ENCODE measurements at places on chromosomes 12 and 14. TPM values are rescaled to one million over a fixed set of nuclear protein-coding genes. Genes with fewer than 3 reads are reported as not detected.

The LRRK2 gene
- not detected for total RNA-seq

The CHGA gene
- not detected for total RNA-seq

The ANO2 gene
- not detected for total RNA-seq

The TDRD9 gene
- 0.42 TPM for total RNA-seq

The INSM2 gene
- not detected for total RNA-seq

The KRT71 gene
- not detected for total RNA-seq

The C1QL4 gene
- not detected for total RNA-seq

The ANKS1B gene
- 0.73 TPM for total RNA-seq

The RNASE7 gene
- not detected for total RNA-seq

The EML1 gene
- total RNA-seq = 1.7 TPM

The CRY1 gene
- 17.7 TPM for total RNA-seq

- H3K4me3 ChIP-seq = no peak overlapping the region
- H3K36me3 ChIP-seq = no peaks in the 10 kb centered on the region
- H3K4me1 ChIP-seq = peaks cover 18% of the 10 kb centered on the region
- peaks cover 2% of the 10 kb centered on the region for H3K27me3 ChIP-seq
Observed at GRCh38 chr14:71289536-71289935, 382.3 kb downstream of the PCNX1 start.

GRCh38 chr14:68386950-68387779 is 405.7 kb downstream of the ZFP36L1 start:
- H3K27ac ChIP-seq = no peak overlapping the region
- no peak overlapping the region for H3K4me3 ChIP-seq
- no peak for DNase-seq

- H3K4me1 ChIP-seq = peaks cover 58% of the 10 kb centered on the region
- no peak for DNase-seq
- no peaks in the 10 kb centered on the region for H3K27me3 ChIP-seq
- H3K36me3 ChIP-seq = no peaks in the 10 kb centered on the region
Observed at GRCh38 chr14:100643426-100643825, 56.2 kb upstream of the BEGAIN start.

DNA sequence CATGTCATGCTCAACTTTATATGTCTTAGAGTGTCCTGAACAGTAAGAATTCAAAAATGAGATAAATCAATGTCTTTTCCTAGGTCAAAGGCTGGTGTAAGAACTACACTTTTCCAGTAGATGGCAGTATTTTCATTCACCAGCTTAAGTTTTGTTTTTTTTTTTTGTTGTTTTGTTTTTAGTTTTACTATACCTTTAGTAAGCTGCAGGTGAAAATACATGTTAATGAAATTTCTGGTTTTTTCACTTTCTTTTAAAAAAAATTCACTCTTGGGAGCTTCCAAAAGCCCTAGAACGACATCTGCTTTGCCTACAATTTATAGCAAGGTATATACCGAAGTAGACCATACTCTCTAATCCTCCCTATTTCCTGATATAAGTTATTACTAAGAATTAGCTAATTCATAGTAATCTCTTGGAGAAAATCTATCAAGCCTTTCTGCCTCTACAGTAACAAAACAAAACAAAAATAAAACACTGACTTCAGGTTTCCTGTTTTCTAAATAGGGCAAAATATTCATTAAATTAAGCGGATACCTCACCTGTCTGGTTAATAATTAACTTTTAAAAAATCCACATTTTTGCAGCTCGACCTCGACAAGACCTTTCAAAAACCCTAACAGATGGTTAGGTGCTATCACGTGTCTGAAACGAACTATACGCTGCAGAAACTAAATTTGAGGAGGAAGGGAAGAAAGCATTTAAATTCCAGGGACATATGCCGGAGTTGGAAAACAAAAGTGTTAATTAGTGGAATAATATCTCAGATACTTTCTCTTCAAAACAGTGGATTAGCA is 2.7 kb upstream of the SAMD4A start:
- H3K27ac ChIP-seq = no peak overlapping the region
- peaks cover 17% of the 10 kb centered on the region for H3K4me1 ChIP-seq
- H3K27me3 ChIP-seq = peaks cover 13% of the 10 kb centered on the region
- peak overlapping the region; percentile 67 for H3K4me3 ChIP-seq
- DNase-seq = no peak

DNA sequence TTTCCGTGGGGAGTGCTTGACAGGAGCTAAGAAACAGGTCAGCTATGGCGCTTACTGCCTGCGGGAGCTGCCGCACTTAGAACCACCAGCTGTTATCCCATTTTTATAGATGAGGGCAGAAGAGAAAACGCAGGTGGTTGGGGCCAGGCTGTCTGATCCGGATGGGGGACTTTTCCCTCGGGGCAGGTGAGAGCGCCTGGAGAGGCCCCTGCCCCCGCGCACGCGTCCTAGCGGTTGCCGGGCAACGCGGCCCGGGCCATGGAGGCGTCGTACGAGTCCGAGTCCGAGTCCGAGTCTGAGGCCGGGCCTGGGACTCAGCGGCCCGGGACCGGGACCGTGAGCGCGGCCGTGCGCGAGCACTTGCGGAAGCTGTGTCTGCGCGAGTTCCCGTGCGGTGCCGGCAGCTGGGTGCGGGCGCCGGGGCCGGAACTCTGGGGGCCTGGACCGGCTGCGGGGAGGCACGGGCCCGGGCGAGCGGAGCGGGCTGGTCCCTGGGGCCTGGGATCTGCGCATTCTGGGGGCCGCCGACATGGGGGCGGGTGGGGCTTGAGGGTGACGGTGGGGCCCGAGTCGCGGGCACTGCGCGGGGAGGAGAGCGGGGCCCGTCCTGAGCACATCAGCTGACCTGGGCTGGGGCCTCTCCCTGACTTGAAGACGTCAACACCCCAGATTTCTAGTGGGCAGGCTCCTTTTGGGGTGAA is at the start of gene LRRC43:
TSS of gene LRRC43 (plus strand) at position 237 of the 701 bp plus-strand sequence. CDS start at position 259, 22 bp downstream.
- peaks cover 3% of the 10 kb centered on the region for H3K4me1 ChIP-seq
- H3K4me3 ChIP-seq = peak within 1 kb of the TSS; percentile 65
- no peak within 1 kb of the TSS for H3K27ac ChIP-seq
- H3K27me3 ChIP-seq = peaks cover 11% of the 10 kb centered on the region

DNA sequence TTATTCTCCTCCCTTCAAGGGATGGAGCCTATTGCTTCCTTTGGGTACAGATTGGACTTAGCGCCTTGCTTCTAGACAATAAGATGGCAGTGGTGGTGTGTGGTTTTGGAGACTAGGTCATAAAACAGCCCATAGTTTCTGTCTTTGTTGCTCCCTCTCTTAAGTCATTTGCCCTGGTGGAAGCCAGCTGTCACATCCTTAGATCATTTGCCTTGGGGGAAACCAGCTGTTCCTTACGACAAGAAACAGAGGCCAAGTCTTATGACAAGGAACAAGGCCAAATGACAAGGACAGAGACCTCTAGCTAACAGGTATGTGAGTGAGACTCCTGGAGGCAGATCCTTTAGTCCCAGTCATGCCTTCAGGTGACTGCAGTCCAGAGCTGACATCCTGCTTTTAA is 9.2 kb upstream of the PALS1 start:
- no peaks in the 10 kb centered on the region for H3K4me1 ChIP-seq
- H3K4me3 ChIP-seq = no peak overlapping the region
- no peaks in the 10 kb centered on the region for H3K27me3 ChIP-seq
- DNase-seq = no peak
- no peak overlapping the region for H3K27ac ChIP-seq

DNA sequence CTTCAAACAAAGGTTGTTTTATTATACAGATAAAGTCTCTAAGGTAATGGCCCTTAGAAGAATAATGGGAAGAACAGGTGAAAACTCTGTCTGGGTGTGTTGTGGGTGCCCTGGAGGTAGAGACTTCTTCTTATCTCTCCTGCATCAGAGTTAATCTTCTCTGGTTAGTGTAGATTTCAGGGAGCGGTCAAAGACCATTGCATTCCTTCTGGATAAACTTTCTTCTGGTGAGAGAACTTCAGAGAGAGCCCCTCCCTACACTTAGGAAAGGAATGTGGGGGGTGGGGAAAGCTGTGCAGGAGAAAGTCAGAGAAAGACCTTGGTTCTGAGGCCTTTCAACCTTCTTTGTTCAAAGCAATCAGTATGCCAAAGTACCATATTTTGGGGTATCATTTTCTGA is 658.5 kb downstream of the DIO2 start:
- no peak overlapping the region for H3K4me3 ChIP-seq
- H3K27me3 ChIP-seq = no peaks in the 10 kb centered on the region
- DNase-seq = no peak
- no peaks in the 10 kb centered on the region for H3K4me1 ChIP-seq
- H3K27ac ChIP-seq = no peak overlapping the region

- no peaks in the 10 kb centered on the region for H3K4me1 ChIP-seq
- H3K27ac ChIP-seq = no peak overlapping the region
- H3K27me3 ChIP-seq = no peaks in the 10 kb centered on the region
- no peak overlapping the region for H3K4me3 ChIP-seq
- no peak for DNase-seq
Observed at GRCh38 chr14:102028733-102029132, 58.1 kb downstream of the HSP90AA1 start.

- DNase-seq = no peak
- H3K36me3 ChIP-seq = no peaks in the 10 kb centered on the region
- H3K27ac ChIP-seq = no peak overlapping the region
- no peak overlapping the region for H3K4me3 ChIP-seq
- no peaks in the 10 kb centered on the region for H3K4me1 ChIP-seq
Observed at GRCh38 chr14:29425705-29426482, 501.8 kb downstream of the PRKD1 start.

- no peaks in the 10 kb centered on the region for H3K36me3 ChIP-seq
- H3K4me1 ChIP-seq = no peaks in the 10 kb centered on the region
- H3K4me3 ChIP-seq = peak overlapping the region; percentile 23
- H3K27ac ChIP-seq = no peak overlapping the region
- peaks cover 12% of the 10 kb centered on the region for H3K27me3 ChIP-seq
Observed at GRCh38 chr14:76267322-76268046, 108.5 kb upstream of the ESRRB start.

- H3K27me3 ChIP-seq = no peaks in the 10 kb centered on the region
- H3K27ac ChIP-seq = no peak overlapping the region
- peaks cover 4% of the 10 kb centered on the region for H3K36me3 ChIP-seq
- H3K4me3 ChIP-seq = no peak overlapping the region
- H3K4me1 ChIP-seq = peaks cover 4% of the 10 kb centered on the region
Observed at GRCh38 chr14:96084796-96085195, 45.6 kb downstream of the C14orf132 start.

- H3K4me1 ChIP-seq = no peaks in the 10 kb centered on the region
- no peaks in the 10 kb centered on the region for H3K27me3 ChIP-seq
Observed at GRCh38 chr12:7156259-7157197, 26.4 kb downstream of the CLSTN3 start.

- no peaks in the 10 kb centered on the region for H3K4me1 ChIP-seq
- H3K4me3 ChIP-seq = no peak overlapping the region
- H3K27me3 ChIP-seq = no peaks in the 10 kb centered on the region
- H3K27ac ChIP-seq = no peak overlapping the region
- no peaks in the 10 kb centered on the region for H3K36me3 ChIP-seq
Observed at GRCh38 chr12:80485222-80485987, 41.4 kb downstream of the PTPRQ start.

DNA sequence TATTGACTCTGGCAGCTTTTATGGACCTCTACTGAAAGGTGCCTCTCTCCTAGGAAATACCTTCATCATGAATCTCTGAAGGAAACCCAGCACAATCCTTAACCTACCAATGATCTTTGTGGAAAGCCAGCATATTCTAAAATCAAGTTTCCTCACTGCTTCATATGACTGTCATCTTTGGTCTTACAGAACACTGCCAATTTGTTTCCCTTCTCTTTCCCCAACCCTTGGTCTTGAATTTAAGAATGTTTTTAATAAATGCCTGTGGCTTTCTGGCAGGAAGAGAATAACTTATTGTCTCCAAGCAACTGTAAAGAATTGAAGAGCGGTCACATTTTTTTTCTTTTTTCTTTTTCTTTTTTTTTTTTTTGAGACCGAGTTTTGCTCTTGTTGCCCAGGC is 427.6 kb downstream of the IPO8 start:
- H3K4me1 ChIP-seq = no peaks in the 10 kb centered on the region
- no peaks in the 10 kb centered on the region for H3K27me3 ChIP-seq
- no peak overlapping the region for H3K4me3 ChIP-seq
- H3K27ac ChIP-seq = no peak overlapping the region
- no peak for DNase-seq

DNA sequence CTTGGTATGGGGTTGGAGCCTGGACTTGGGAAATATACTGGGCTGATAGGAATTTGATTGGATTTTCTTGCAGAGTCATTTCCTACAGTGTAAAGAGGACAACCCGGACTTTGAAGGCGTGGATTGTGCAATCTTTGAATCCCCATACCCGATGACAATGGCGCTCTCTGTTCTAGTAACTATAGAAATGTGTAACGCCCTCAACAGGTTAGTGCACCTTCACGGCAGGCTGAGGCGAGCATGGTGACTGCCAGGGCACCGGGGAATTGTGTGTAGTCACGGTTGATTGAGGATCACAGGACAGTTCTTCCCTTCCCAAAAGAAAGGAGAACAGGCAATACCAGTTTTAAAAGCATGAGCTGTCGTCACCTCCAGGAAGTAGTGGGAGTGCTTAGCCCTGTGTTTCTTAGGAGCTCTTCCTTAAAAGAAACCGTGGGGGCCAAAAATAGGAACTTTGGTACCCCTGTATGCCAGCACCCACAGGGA is 58.3 kb downstream of the ANAPC7 start:
- H3K4me1 ChIP-seq = peaks cover 28% of the 10 kb centered on the region
- peaks cover 84% of the 10 kb centered on the region for H3K36me3 ChIP-seq
- H3K27ac ChIP-seq = no peak overlapping the region

DNA sequence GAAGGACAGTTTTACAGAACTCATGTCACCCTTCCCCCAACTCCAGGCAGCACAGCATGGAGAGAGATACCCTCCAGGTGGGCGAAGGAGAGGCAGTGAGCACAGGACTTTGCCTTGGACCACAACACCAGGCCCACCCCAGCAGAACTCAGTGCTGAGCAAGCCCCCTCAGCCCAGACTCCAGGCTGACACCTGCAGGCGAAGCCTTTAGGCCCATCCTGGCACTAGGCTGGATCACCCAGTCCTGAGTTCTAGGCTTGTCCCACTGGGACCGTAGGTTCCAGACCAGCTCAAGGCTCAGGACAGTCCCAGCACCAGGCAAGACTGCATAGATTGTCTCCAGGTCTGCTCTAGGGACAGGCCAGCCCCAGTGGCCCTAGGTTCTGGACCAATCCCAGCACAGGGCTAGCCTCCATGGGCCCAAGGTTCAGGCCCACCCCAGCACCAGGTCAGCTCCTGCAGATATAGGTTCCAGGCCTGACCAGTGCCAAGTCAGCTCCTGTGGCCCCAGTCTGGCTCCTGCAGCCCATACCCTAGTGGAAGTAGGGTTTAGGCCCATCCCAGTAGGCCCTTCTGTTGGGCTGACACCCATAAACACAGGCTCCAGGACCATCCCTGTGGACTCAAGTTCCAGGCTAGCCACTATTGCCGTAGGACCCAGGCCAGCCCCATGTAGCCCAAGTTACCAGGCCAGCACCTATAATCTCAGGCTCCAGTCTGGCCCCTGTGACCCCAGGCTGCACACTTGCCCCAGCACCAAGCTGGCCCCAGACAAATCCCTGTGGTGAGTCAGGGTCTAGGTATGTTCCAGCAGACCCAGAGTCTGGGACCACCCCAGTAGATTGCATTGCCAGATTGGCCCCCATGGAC is 9.4 kb downstream of the WASHC3 start:
- H3K4me3 ChIP-seq = no peak overlapping the region
- H3K27ac ChIP-seq = no peak overlapping the region

- no peak for DNase-seq
- peaks cover 3% of the 10 kb centered on the region for H3K36me3 ChIP-seq
- no peak overlapping the region for H3K4me3 ChIP-seq
- no peak overlapping the region for H3K27ac ChIP-seq
Observed at GRCh38 chr12:52063082-52063924, 6.5 kb upstream of the ATG101 start.

- H3K4me1 ChIP-seq = no peaks in the 10 kb centered on the region
- no peaks in the 10 kb centered on the region for H3K36me3 ChIP-seq
- DNase-seq = peak; percentile 20
Observed at GRCh38 chr12:102824218-102824835, 92.7 kb downstream of the PAH start.

All from activated CD4-positive, alpha-beta T cell treated with anti-CD3 and anti-CD28 coated beads for 36 hours (primary cell).